ENCODE measurements at places on chromosomes 6 and 20. TPM values are rescaled to one million over a fixed set of nuclear protein-coding genes. Genes with fewer than 3 reads are reported as not detected.

DNA sequence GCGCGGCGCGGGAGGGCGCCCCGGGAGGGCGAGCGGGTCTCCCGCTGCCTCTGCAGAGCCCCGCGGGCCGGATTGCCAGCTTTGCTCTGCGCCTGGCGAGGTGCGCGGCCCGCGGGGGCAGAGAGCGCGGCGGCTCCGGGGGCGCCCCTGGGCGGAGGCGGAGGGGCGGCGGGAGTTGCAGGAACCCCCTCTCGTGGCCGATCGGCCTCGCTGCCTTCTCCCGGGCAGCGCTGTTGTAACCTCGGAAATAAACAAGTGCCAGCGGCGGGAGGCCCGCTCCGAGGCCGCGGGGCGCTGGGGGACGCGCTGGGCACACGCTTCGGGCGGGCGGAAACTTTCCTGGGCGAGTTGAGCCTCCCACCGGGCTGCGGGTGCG is 1.2 kb downstream of the CDH4 start:
- no peak for DNase-seq

Gene BPIFB2
- total RNA-seq: not detected

Gene EYA2
- not detected for total RNA-seq

GRCh38 chr20:13059398-13060136 is 50.8 kb downstream of the SPTLC3 start:
- DNase-seq: no peak

- no peak for DNase-seq
Measured at GRCh38 chr6:151310852-151311767, 71.3 kb downstream of the AKAP12 start.

- DNase-seq: no peak
Measured at GRCh38 chr6:128311944-128312570, 208.3 kb downstream of the PTPRK start.

Gene SLC22A7
- not detected for total RNA-seq

Gene TMEM244
- not detected for total RNA-seq

Gene CFAP61
- total RNA-seq: not detected

GRCh38 chr6:17419189-17419575 is 25.8 kb downstream of the CAP2 start:
- no peak for DNase-seq

GRCh38 chr6:150981095-150981494 is 115.6 kb downstream of the MTHFD1L start:
- no peak for DNase-seq
